ENCODE measurements at places on chromosomes 4 and X.
A peak's percentile ranks its signal among the peaks of the same experiment; 100 is the strongest.

DNA sequence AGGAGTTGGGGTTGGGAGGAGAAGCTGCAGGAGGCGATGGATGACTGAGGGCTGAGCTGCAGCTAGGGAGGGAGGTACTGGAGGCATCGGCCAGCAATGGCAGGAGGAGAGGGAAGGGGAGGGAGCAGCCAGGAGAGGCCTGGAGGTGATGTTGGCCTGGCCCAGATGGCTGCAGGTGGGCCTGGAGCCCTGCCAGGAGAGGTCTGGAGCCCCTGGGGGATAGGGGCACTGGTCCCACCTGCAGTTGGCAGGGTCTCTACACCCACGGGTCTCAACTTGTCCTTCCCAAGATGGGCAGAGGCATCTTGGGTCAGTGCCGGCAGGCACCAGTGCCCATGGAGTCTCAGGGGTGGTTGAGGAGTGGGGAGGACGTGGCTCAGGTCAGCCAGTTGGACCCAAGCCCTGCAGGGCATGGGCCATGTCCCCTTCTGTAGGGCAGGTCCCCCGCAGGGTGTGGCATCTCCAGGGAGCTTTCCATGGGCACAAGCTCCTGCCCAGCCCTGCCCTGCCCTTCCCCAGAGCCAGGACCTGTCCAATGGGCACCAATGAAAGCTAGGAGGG, 2.7 kb upstream of the MXD4 start:
- DNase-seq: no peak

DNA sequence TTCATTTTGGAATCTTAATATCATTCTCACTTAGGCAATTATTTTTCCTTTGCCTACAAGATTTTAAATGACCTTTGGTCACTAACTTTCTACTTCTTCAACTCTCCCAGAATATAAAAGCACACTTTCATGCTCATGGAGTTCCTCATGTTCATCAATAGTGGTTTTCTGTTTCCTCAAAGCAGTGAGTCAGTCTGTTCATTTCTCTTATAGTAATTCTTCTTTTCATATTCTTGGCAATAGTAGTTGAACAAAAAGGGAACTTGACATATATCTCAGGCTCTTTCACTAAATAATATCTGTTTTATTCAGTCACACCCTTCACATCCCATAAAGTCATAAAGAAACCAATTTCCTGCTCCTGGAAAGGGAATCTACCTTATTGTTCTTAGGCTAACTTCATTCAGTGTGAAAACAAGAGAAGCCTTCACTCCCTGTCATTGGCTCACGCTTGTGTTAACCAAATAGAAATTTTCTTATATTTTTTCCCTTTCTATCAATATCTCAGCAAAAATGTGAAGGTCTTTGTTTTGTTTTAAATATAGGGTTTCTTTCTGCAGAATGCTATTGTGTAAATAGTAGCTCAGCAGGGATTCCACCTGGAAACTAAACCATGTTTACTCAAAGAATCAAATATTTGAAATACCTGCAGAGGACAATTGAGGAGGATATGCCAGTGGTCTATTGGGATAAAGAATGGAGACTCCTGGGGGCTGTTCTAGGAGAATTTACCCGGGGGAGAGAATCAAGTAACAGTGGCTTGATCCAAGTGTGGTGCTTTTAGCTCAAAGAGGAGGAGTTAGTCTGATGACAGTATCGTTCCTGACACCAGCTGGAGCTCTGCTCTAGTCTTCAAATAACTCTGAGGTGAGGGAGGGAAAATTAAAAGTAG, 13.4 kb upstream of the TNIP3 start:
- DNase-seq: no peak

- DNase-seq: no peak
These were observed 23.0 kb upstream of the GTPBP6 start for GRCh38 chrX:341541-342101.

DNA sequence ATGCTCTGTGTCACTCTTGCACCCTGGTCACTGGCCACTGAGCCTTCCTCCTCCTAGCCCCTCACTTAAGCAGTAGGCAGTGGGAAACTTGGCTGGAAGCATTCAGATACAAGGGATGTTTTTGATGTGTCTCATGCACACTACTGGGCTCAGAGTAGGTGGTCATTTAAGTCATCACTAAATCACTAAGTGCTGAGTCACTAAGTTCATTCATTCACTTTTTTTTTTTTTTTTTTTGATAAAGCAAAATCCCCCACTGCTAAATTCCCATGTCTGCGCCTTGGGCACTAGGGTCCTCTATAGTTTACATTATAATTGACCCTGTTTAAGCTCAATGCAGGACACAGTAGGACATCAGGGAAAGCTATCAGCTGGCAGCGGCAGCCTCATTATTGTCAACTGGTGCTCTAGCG, 182.4 kb upstream of the MBNL3 start:
- DNase-seq: no peak

DNA sequence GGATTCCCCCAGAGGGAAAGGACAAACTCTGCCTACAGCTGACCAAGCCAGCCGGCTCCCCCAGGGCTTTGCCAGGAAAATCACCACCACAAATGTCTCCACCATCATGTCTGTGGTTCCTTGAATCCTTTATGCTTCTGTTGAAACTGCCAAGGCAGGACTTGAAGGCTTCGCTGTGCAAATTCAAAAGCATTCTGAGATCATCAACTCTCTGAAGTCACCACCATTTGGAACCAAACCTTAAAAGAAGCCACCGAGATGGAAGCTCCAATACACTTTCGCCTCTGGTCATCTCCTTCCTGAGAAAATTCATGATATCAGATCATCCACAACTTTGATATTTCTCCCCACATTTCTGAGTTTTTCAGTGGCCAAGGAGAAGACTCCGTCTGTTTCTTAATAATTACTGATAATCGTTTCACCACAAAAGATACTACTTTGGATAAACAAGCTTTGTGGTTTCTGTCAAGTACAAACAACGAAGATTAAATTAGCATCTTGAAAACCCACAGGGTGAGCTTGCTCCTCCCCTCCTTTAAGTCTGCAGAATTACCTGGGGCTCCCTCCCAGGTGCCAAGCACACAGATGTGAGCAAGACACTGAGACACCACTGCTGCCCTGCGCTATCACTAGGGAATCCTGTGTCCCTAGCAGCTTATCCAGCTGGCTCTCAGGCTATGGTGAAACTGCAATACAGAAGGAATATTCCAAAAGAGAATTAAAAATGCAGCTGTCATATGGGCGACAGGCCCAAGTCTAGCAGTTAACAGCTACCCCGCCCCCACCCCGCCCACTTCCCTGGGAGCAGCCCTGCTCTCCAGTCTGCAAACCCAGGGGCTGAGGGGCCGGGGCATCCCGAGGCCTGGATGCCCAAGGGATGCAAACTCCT, 125.0 kb upstream of the TBL1X start:
- DNase-seq: no peak

DNA sequence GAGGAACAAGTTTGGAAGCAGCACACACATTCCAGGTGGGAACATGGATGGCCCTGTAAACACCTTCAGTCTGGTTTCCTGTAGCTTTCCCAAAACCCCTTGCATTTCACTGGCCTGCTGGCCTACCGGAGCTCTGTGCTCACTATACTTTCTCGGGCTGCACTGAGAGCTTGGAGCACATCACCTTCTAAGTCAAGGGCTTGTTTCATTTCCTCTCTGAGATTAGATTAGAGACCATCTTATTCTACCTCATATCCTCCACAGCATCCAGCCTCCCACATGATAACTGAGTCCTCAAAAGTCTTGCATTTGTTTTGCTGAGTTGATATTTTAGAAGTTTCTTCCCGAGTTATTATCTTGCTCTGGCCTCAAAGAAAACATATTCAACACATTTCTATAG, 147.7 kb downstream of the RASL11B start:
- DNase-seq: no peak

- DNase-seq: no peak
These were observed 7.8 kb downstream of the PAPSS1 start for GRCh38 chr4:107712236-107712635.

- no peak for DNase-seq
These were observed 427 bp downstream of the NKX1-1 start for GRCh38 chr4:1405636-1406393.

DNA sequence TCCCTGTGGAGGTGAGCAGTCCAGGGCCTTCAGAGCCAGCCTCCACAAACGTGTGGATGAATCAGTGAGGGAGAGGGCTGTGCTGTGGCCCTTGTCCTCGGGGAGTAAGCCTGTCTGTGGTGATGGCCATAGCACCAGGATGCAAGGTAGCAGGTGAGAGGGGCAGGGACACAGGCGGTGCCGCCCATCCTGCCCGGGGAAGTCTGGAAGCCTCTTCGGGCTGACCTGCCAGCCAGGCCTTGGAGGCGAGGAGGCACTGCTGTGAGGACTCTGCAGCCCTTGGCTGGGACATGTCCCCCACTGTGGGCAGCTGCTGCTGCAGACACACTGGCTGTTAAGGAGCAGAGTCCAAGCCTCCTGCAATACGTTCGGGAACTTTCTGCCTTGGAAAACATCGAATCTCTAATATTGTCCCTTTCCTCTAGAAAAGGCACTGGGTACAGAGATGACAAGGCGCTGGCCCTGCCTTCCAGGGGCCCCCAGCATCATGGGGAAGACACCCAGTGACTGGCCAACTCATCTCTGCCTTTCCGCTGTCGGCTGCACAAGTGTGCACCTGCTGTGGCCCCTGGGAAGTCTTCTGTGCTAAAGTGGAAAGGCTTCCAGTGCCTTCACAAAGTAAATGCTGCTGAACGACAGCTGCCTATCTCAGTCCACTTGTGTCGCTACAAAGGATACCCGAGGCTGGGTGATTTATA, 101.4 kb downstream of the ADRA2C start:
- no peak for DNase-seq

GRCh38 chr4:96677499-96677898, 837.6 kb downstream of the PDHA2 start:
- peak; percentile 8 for DNase-seq

- DNase-seq: no peak
These were observed 101.5 kb downstream of the MGST2 start for GRCh38 chr4:139767168-139767567.

DNA sequence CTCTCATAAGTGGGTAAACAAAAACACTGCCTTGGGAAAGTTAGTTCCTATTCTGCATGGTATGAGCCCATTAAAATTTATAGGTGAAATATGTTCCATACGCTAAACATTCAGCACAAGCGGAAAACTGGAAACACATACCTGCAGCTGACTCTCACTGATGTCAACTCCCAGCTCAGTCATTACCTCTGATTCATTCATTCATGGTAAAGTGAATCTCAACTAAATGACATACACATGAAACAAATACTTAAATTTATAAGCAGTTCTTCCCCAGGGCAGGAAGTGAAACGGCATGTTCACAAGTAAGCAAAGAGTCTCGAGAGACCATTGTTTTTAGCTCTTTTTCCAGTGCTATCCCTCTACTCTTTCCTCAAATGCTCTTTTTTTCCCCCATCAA, 1.6 kb downstream of the SLC10A6 start:
- no peak for DNase-seq

- DNase-seq: no peak
These were observed 837 bp downstream of the DCHS2 start for GRCh38 chr4:154490583-154491340.

DNA sequence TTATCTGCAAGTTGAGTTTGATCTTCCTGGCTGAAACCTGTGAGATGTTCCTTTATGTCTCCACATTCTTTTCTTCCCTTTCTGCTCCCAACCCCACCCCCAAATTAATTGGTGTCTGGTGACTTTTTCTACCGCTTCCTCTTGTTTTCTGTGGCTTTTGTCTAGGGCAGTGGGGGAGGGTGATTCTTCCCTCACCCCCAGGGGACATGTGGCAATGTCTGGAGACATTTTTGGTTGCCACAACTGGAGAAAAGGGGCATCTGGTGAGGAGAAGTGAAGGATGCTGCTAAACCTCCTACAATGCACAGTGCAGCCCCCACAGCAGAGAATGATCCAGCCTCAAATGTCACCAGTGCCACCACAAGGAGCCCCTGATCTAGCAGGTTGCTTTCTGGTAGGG, 152.9 kb downstream of the NHS start:
- no peak for DNase-seq

DNA sequence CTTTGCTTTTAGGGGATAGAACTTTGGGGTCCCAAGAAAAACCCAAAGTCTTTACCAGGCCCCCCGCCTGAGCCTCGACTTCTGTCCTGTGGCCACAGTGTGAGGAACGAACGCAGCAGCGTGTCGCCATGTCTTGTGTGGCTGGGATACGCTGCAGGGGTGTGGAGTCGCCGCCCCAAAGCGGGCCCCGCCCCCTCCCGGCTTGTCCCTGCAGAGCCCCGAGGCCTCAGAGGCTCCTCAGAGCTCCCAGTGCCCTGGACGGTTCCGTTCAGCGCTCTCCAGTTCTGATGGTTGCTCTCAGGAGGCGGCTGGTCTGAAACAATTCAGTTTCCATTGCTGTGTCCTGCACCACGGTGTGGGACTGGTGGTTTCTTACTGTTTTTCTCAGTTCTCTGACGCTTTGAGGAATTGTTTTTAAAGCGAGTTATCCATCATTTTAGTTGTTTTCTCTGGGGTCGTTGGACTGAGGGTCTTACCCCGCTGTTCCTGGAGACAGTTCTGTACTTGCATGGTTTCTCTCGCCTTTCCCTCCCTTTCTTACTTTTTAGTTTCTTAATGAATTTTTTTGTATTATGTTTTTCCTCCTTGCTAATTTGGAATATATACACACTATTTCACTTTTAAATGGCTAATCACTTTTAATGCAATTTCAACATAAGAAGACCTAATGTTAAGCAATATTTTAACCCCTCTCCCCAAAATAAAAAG, 1.6 kb upstream of the IDUA start:
- peak; percentile 46 for DNase-seq

DNA sequence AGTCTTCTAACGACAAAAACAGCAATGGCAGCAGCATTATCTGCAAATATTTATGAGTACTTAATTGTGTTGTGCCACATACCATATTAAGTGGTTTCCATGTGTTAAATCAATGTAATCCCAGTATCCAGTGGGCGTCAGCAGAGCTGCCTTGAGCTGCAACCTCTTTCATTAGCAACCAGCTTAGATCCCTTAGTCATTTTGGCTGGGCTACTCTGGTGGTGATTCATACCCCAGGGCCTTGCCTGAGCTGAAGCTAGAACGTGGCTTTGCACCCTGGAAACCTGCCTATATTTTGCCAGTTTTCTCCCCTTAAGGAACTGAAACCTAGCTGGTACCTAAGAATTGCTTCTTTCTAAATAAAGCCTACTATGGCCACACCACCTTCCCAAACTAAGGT, 474.3 kb upstream of the FTHL17 start:
- DNase-seq: peak; percentile 1

DNA sequence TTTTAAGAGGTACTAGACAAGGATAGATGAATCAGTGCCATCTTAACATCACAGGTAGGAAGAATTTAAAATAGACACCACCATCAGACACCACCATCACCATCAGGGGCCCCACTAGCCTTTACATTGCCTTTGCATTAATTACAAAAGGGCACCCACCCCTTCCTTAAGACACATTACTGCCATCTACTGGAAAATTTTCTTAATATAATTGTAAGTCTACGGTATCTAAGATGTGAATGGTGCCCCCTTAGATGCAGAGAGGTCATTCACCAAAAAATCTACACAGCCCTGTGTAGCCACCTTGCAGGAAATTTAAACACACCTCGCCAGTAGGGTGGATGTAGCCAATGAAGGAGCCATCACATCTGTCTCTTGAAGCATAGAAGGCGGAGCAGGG, 184.1 kb downstream of the MID1IP1 start:
- DNase-seq: peak; percentile 20
